ENCODE measurements at places on chromosomes 12 and 14. TPM values are rescaled to one million over a fixed set of nuclear protein-coding genes. Genes with fewer than 3 reads are reported as not detected.

The BICD1 gene
- 1.3 TPM for polyA plus RNA-seq

The SLC6A15 gene
- polyA plus RNA-seq = 0.06 TPM

The ZBTB39 gene
- 1.7 TPM for polyA plus RNA-seq

The POTEG gene
- not detected for polyA plus RNA-seq

The TEX52 gene
- not detected for polyA plus RNA-seq

The RD3L gene
- not detected for polyA plus RNA-seq

The MYL2 gene
- polyA plus RNA-seq = 10.7 TPM

The FLVCR2 gene
- 1.2 TPM for polyA plus RNA-seq

The TAS2R31 gene
- 0.06 TPM for polyA plus RNA-seq

The CAPS2 gene
- 6.1 TPM for polyA plus RNA-seq

The ASPG gene
- polyA plus RNA-seq = 2.0 TPM

The NTN4 gene
- 11.1 TPM for polyA plus RNA-seq

The ARHGAP9 gene
- polyA plus RNA-seq = 33.6 TPM

The TOMM20L gene
- polyA plus RNA-seq = not detected

The BAZ2A gene
- polyA plus RNA-seq = 56.0 TPM

The ETFBKMT gene
- 3.4 TPM for polyA plus RNA-seq

The ADSS1 gene
- polyA plus RNA-seq = 12.6 TPM

The CNIH1 gene
- polyA plus RNA-seq = 132 TPM

The TAS2R19 gene
- polyA plus RNA-seq = 0.14 TPM

The ASB2 gene
- polyA plus RNA-seq = 1.1 TPM

The PSME1 gene
- polyA plus RNA-seq = 151 TPM

The ATF7IP gene
- polyA plus RNA-seq = 12.5 TPM

The EXOC3L4 gene
- polyA plus RNA-seq = 4.5 TPM
